ENCODE measurements at places on chromosomes 16 and 17.

- no peak for DNase-seq
These were observed 172.7 kb downstream of the TANC2 start for GRCh38 chr17:63138713-63139112.

DNA sequence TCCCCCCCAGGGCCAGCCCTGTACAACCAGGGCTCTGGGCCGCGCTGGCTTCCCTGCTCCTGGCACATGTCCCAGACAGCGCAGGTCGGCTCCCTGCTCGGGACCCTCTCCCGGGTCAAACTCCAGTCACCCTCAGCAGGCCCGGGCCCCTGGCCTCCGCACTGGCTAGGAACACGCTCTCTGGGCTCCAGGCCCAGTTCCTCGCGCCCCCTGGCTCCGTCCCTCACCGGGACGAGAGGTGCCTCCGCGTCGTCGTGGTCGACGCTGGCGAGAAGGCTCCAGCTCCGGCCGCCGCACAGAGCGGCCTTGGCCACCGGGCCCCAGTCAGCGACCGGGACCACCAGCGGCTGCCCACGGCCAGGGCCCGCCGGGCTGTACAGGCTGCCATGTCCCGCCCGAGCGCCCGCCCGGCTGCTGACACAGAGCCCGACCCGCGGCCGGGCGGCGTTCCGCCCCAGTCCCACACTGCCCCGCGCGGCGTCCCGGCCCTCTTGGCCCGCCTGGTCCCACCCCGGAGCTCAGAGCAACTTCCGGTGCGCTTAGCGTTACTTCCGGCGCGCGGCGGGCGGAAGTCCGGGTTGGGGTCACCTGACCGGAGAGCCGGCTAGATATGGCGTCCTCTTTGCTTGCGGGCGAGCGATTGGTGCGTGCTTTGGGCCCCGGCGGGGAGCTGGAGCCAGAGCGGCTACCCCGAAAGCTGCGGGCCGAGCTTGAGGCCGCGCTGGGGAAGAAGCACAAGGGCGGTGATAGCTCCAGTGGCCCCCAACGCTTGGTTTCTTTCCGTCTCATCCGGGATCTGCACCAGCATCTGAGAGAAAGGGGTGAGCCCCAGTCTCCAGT lies at the start of gene POLDIP2:
TSS of gene POLDIP2 (minus strand) at position 467 of the 840 bp plus-strand sequence. CDS start at position 388, 79 bp downstream.
- DNase-seq = peak; percentile 95

DNA sequence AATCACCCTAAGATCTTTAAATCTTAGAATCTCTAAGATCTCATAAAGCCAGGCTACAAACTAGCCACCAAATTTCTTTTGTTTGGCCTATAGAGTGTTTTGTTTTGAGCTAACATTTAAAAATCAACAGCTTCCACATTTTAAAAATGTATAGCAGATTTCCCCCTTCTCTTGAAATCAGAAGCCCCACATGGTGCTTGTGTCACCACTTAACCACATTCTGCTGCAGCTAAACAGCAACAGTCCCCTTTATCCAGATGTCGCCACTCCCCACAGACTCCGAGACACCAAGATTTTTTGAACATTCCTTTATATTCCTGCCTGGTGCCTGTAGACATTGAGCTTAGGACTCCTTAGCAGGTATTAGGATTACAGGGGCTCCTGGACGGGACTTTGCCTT lies 16.0 kb downstream of the GUCY2D start:
- DNase-seq = no peak

DNA sequence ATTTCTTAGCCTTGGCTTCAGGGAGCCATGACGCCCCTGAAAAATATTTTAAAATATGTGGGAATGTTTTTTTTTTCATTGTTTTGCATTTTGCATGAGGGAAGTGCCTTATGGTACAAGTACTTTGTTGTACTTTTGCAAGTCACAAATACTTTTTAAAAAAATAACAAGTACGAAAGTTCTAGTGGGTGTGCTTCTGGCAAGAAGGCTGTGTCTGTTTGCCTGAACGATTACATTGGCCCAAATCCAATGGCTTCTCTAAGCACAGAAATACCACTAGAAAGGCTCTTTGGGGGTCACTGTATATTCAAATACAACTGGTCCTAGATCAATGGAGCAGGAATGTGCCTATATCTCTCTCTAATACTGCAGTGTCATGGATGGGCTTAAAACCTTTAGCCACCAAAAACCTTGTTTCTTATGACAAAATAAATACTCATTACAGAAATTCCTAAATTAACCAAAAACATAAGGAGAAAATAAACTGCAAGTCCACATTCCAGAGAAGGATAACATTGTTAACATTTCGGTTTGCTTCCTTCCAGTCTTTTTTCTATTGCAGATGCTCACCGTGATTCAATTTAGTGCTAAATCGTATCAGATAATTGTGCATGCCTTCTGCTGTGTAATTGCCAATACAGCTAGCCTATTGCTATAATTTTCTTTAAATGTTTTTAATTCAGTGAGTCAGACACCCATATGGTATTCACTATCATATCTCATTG lies 97.4 kb downstream of the VAT1L start:
- peak; percentile 7 for DNase-seq

DNA sequence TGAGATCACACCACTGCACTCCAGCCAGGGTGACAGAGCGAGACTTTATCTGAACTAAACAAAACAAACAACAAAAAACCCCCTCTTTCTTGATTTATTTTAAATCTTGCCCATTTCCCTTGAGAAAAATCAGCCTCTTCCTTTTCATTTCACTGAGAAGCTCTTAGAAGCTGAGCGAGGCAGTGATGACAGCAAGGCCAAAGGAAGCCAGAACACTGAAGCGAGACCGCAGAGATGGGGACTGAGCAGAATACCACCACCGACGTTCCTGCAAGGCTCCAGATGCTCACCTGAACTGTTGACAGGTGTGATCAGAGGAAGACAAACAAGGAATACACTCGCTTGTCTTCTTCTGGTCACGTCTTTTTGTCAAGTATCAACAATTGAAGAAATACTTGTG lies 30.5 kb upstream of the IRF8 start:
- no peak for DNase-seq

DNA sequence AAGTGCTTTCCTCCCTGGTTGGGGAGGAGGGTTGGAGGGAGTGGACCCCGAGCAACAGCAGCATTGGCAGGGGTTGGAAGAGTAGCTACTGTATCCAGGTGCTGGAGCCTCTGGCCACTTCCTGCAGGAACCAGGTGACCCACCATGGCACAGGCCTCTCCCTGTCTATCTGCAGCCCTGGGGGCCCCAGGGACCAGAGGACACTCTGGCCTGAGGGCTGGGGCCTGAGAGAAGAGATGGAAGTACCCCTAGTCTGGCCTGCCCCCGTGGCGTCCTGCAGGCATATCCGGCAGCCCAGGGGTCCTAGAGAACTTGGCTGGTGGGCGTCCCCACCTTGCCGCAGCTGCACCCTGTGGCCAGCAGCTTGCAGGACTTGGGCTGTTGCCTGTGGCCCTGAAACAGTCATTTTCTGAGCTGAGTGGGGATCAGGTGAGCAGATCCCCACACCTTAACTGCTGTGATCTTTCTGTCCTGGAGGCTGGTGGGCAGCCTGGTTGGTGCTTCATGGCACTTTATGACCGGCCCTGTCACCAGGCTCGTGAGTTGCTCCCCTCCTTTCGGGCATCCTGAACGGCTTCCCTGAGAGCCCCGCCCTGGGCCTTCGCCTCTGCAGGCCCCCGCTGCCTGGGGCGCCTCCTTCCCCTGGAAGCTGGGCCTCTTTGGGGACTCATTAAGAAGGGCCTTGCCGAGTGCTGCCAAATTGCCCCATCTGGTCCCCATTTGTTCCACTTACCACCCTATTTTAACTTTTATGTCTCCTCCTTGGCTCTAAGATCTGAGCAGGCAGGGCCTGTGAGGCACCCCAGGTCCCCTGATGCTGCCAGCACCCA lies 298.6 kb downstream of the SEC14L1 start:
- DNase-seq = no peak

DNA sequence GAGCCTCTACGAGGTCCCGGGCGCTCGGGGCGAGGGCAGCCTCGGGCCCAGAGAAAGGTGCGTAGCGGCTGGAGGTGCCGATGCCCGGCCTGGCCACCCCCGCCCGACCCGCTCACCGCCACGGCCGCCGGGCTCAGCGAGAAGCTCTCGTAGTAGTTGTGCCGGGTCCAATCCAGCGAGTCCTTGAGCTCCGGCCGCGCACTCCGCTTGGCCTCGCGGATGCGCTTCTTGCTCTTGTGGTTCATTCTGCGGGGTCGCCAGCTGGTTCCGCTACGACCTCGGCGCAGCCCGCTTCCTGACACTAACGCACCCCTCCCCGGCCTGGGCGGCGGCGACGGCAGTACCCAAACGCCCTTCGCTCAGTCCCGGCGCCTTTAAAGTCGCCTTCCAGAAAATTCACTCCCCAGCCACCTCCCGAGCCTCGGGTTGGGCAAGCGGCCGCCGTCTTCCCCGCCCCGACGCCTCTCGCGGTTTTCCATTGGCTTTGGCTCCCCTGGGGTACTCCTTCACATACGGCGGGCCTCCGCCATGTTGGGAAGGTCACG lies at the start of gene JMJD6:
TSS of gene JMJD6 (minus strand) at position 376 of the 545 bp plus-strand sequence. CDS start at position 245, 131 bp downstream.
- peak; percentile 97 for DNase-seq

DNA sequence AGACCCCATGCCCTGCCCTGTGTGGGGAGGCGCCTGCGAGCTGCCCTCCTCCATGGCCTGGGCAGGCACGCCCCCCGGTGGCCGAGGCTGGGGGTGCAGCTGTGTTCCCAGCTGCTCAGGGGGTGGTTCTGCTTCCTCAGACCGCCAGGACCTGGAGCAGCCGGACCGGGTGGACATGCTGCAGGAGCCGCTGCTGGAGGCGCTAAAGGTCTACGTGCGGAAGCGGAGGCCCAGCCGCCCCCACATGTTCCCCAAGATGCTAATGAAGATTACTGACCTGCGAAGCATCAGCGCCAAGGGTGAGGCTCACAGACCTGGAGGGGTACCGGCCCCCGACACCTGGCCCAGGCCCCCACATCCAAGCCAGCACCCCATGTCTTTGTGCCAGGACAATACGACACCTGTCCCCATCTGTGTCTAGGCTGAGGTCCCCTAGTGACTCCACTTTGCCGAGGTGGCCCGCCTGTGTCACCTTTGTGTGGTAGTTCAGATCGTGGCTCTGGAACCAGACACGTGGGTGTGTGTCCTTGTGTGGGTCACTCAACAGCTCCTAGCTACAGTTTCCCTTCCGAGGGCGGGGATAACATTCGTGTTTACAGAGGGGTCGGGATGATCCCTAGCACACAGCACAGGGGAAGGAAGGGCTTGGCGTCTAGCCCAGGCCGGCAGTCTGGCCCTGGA lies 9.3 kb downstream of the GJD3 start:
- DNase-seq = peak; percentile 65

GRCh38 chr17:39943702-39944392 lies 16.3 kb downstream of the LRRC3C start:
- no peak for DNase-seq

DNA sequence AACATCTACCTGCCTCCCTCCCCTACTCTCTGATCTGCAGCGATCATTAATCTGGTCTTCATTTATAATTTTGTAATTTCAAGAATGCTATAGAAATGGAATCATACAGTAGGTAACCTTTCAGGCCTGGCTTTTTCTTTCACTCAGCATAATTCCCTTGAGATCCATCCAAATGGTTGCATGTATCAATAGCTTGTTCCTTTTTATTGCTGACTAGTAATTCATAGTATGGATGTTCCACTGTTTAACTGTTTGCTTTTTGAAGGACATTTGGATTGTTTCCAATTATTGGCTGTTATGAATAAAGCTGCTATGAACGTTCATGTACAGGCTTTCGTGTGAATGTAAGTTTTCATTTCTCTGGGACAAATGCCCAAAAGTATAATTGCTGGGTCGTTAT lies 125.2 kb downstream of the USP31 start:
- DNase-seq = no peak

DNA sequence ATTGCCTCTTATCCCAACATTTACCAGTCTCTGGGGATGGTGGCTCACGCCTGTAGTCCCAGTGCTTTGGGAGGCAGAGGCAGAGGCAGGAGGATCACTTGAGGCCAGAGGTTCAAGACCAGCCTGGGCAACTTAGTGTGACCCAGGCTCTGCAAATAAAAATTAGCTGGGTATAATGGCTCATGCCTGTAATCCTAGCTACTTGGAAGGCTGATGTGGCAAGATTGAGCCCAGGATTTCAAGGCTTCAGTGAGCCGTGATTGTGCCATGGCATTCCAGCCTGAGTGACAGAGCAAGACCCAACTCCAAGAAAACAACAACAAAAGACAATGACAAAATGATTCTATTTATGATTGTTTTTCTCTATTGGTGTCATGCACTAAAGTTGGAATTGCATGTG lies 244.9 kb downstream of the RBFOX1 start:
- no peak for DNase-seq

DNA sequence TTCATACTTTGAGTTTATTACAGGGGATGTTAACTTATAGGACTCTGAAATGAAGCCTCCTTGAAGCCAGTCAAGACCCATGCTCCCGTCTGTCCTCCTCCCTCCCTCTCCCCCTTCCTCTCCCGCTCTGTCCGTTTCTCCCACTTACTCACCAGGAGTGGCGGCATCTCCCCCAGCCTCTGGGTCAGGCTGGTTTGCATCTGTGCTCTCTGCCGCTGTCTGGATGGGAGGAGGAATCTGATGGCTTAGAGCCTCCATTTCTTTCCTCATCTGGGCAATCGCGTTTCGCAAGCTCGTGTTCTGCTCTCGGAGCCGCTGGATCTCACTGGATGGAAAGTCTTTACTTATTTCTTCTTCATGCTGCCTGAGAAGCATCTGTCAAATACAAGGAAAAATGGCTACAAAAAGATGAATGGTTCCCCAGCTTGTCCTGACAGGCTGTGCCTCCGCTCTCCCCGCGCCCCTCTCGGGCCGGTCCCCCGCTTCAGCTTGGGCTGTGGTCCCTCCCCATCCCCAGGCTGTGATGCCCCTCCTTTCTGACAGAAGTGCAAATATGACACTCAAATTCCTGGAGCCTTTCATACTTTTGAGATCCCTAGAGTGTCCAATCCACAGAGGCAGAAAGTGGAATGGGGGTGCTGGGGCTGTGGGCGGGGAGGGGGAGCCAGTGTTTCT lies 40.0 kb downstream of the CCDC57 start:
- DNase-seq = no peak

DNA sequence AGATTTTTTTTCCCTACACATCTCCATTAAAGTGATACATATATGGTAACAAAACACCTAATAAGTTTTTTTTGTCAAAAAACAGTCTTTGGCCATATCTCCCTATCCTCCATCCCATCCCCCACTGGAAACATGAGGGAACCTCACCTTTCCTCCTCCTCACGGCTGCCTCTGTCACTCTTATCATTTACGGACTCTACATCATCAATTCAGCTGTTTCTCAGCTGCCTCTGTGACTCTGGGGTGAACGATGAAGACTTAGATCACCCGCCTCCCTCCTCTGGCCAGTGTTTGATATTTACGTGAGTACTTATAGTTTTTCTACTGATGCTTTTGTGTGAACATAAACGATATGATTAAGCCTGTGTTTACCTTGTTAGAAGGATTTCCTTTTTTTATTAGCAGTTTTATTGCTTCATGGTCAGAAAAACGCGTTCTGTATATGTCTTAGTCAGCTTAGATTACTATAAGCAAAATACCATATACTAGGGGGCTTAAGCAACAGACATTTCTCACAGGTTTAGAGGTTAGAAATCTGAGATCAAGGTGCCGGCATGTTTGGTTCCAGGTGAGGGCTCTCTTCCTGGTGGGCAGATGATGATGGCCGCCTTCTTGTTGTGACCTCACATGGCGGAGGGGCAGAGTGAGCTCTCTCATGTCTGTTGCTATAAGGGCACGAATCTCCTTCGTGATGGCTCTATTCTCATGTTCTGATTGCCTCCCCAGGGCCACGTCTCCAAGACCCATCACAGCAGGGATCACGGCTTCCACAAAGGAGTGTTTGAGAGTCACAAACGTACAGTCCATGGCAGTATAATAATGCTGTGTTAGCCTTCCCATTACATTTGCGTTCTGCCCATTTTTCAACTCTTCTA lies 32.1 kb downstream of the DNAH17 start:
- DNase-seq = no peak

- DNase-seq = no peak
These were observed 6.0 kb upstream of the GLIS2 start for GRCh38 chr16:4309833-4310266.
